ENCODE measurements at places on chromosomes 2 and 18.

DNA sequence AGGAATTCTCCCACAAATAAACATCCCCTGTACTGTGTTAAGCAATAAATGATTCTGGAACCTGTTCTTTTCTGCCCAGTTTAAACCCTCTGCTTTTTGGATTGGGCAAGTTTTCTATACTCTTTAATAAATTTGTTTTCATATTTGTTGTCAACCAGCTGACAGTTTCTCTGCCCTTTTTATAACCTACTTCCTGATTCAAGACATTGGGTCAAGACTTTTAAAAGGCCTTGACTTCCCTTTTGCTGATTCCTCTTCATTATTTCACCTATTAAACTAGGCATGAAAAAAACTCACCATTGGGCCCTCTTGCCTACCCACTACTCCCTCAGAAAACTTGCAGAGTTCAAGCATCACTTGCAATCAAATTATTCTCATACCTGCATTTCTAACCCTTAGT lies 459.5 kb downstream of the ARHGAP15 start:
- no peak for DNase-seq

GRCh38 chr2:129015397-129016285 lies 697.0 kb upstream of the HS6ST1 start:
- DNase-seq, result no peak

GRCh38 chr2:101540518-101540917 lies 65.6 kb upstream of the RFX8 start:
- DNase-seq, result no peak

- no peak for DNase-seq
These were observed 71.7 kb upstream of the MYO3B start for GRCh38 chr2:170106102-170106840.

GRCh38 chr2:149536649-149537048 lies 50.9 kb downstream of the MMADHC start:
- DNase-seq, result no peak

GRCh38 chr2:128607440-128607839 lies 288.8 kb upstream of the HS6ST1 start:
- no peak for DNase-seq

DNA sequence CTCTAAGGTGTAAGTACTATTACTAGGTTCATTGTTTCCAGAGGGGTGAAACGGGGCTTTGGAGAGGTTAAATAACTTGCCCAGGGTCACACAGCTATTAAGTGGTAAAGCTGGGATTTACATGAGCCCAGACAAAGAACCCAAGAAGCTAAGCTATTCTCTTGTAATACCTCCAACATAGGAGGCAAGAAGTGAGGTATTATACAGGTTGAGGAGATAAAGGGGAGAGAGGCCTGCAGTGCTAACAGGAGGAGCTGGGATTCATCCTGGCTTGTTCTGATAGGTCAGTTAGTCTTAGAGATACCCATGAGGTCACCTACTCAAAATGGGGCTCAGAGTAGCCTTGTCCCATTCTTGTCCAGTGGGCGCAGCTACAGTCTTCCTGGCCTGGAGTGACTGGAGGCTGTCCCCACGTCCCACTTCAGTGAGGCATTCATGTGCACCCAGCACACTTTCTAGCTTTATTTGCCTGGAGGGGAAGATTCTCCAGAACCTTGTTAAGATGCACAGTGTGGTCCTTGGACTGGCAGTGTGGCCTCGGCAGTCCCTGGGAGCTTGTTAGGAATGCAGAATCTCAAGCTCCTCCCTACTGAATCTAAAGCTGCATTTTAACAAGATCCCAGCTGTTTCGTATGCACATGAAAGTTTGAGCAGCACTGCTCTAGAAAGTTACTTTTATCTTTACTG lies 63.5 kb downstream of the MEIS1 start:
- no peak for DNase-seq

- DNase-seq, result no peak
These were observed 634.8 kb downstream of the GALR1 start for GRCh38 chr18:77884454-77884853.

GRCh38 chr2:181949047-181949446 lies 36.6 kb upstream of the PPP1R1C start:
- DNase-seq, result no peak
